ENCODE measurements at places on chromosomes 3 and 15.

DNA sequence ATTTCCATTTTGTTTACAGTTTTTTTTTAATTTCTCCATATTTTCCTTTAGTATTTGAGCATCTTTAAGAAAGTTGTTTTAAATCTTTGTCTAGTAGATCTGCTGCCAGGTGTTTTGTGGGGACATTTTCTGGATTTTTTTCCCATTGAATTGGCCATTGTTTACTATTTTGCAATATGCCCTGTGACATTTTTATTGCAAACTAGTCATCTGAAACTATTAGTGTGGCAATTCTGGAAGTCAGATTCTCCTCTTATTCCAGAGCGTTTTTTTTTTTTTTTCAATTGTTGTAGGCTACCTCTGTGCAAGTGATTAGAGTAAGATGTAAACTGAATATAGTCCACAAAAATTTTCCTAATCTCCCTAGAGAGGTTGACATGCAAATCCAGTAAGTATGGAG, 334.2 kb downstream of the PYDC2 start:
- DNase-seq = no peak

GRCh38 chr15:91366111-91366510, 266.1 kb downstream of the SV2B start:
- no peak for DNase-seq

GRCh38 chr3:97125902-97126499, 311.6 kb downstream of the EPHA6 start:
- no peak for DNase-seq

- DNase-seq = no peak
These were observed at the start of gene RTP4 for GRCh38 chr3:187368251-187369088. TSS of gene RTP4 (plus strand) at chr3:187368385. CDS start at chr3:187368442, 57 bp downstream.

DNA sequence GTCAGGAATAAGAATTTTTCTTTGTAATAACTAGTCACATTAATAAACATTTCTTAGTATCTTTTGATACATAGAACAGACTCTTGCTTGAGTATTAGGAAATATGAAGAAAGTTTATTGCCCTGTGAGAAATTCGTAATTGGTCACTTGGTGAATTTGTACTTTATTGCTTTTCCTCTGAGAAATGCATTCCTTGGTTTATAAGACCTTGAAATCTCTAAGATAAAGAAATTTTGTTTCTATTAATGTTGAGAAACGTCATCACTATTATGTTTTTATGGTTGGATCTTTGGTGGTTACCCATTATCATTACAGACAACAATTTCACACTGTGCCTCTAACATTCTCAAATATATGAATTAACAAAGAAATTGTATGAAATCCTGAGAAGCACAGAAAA, 652.0 kb upstream of the NECTIN3 start:
- DNase-seq = no peak

GRCh38 chr3:71309342-71309741, 274.2 kb downstream of the FOXP1 start:
- no peak for DNase-seq

DNA sequence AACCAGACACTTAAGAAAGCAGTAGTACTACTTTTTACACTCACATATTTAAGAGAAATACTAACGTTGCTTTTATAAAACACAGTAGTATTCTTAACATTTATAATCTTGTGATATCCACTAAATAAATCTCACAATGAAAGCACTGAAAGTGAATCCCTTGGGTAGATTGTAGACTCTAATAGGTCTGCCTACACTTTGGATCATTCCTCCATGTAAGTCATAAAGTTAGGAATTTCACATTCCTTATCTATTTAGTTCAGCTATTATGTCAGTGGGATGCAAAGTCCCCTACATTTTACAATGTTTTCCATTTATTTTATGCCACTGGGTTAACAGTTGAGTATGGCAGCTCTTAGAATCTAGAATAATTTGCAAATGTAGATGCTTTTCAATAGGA, 330.7 kb downstream of the LSAMP start:
- DNase-seq = no peak

GRCh38 chr3:23601091-23601822, 204.5 kb upstream of the UBE2E1 start:
- no peak for DNase-seq

DNA sequence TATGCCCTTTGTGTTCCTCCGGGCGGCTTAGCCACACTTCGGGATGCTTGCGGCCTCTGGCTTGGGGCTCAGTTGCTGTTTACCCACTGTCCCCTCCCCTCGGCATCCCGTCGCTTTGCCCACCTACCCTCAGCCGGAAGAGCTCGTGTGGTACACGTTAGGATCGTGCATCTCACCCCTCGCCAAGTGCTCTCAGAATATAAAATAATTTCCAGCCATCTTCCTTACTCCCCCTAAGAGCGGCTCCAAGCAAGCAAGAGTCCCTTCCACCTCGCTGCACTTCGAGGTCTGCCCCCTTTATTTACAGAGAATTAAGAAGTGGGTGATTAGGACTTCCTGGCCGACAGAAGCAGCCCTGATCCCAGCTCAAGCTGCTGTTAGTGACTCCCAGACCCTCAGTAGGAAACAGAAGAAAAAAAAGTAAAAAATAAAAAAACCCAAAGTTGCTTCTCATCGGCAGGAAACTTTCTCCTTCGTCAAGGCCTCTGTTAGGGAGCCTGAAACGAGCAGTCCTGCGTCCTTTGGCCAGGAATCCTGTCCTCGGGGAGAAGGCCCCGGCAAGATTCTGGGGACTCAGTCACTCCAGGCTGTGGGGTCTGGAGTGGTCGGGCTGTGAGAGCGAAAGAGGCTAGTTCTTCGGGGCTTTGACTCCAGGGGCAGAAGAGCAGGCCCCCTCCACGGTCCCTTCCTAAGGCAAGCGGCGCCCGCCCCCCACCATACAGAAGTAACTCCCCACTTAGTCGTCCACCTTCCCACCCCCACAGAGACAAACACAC, 3.0 kb downstream of the MEIS2 start:
- DNase-seq = no peak

DNA sequence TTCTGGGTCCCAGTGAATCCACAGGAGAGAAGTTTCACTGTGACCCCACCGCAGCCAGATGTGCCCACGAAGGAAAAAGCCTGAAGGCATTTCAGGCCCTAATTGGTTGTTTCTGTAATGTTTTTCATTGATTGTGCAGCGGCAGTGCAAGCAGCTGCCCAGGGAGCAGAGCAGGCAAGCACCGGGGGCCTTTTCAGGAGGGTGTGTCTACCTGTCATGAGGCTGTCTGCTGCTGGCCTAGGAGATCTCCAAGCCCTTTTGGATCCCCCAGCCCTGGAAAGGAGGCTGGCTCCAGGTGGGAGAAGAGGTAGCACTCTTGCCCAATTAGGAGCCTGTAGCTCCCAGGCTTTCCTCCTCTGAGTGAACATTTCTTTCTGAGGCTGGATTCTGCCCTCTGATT, 108.8 kb downstream of the EPHB1 start:
- DNase-seq = no peak

DNA sequence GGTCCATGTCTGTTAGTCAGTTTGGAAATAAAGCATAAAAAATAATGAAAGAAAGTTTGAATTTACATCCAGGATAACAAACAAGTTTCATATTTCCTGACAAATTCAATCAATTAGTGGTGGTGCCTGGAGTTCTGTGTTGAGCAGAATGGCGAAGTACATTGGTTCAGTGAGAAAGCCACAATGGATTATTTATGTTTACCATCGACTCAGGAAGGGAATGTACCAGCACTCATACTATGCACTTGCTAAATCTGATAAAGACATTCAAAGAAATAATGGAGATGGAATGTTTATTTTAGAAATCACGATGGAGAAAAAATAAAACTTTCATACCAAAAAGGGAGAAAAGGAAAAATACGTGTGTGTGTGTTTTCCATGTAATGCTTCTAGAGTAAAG, 45.3 kb upstream of the MME start:
- no peak for DNase-seq

DNA sequence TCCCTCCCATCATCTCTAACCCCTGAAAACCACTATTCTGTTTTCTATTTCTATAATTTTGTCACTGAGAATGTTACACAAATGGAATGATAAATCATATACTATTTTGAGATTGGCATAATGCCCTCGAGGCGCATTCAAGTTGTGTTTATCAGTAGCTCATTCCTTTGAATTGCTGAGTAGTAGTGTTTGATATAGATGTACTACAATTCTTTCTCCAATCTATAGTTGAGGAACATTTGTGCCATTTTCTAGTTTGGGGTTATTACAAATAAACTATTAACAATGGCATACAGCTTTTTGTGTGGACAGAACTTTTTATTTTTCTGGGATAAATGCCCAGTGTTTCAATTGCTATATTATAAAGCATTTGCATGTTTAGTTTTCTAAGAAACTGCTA, 86.0 kb downstream of the CCR1 start:
- no peak for DNase-seq

DNA sequence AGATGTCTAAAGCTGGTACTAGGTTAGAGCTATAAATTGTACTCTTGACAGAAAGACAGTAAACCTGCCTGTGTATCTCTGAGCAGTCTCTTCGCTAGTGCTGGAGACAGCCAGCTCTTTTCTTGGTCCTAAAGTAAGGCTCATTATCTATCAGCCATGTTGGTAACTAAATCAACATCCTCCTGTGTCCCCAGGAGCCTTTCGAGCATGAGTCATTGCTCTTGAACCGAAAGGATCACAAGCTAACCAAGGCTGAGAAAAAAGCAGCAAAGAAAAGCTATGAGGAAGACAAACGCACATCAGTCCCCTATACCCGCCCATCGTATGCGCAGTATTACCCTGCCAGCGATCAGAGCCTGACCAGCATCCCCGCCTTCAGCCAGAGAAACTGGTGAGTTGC, 25.0 kb upstream of the TEX264 start:
- no peak for DNase-seq

GRCh38 chr3:195179776-195180489, 91.0 kb downstream of the XXYLT1 start:
- DNase-seq = no peak

GRCh38 chr3:32880225-32880624, 62.4 kb downstream of the TRIM71 start:
- DNase-seq = no peak

GRCh38 chr3:70982700-70983140, 600.8 kb downstream of the FOXP1 start:
- DNase-seq = no peak

DNA sequence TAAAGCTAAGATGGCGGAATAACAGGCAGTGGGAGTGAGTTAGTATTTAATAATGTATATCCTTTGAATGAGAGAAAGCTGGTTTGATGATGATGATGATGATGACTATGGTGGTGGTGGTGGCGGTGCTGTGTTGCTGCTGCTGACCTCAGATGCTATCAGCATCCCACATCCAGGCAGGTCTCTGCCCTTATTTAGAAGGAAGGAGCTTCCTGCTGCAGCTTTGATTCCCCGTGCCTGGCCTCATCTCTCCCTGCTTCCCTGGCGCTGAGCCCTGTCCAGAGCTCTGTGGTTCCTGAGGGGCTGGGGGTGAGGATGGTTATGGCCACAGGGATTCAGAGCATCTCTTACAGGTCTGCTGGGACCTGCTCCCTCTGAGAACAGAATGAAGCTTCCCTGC, 73.1 kb downstream of the RAB11A start:
- no peak for DNase-seq
